GM12865 (cell line): ENCODE measurements at places on chromosomes 3 and 15.
A peak's percentile ranks its signal among the peaks of the same experiment; 100 is the strongest.

- no peak for DNase-seq
Observed at GRCh38 chr3:115676336-115676735, 53.0 kb downstream of the GAP43 start.

- no peak for DNase-seq
Observed at GRCh38 chr3:191414286-191414685, 46.7 kb upstream of the PYDC2 start.

DNA sequence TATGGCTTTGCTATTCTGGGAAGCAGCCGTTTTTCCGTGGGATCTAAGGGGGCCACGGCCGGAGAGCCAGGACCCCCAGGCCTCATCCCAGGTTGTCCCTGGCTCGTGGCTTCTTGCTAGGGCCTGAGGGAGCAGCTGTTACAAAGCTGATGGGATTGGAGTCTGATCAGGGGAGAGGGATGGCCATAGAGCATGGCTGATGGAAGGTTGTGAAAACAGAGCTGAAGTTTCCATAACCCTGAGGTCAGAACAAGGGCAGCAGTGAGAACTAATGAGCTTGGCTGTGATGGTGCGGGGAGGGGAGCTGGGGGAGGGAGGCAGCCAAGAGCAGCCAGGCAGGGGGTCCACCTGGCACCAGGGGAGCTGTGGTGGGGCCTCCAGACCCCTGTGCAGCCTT is 63.0 kb downstream of the LINGO1 start:
- DNase-seq: no peak

DNA sequence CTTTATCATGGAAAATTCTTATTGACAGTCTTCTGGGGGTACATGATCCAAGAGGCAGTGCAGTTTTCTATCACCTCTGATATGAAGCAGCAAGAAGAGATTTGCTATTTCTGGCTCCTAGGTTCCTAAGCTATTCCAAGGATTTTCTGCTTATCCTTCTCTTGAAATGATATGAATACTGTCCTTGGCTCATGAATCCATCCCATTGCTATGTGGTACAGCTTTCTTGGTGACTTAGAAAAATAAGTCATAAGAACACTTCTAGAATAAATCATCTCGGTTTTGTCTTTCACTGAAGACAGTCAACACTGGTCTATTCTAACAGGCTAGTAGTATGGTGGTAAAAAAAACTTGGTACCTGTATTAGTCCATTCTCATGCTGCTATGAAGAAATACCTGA is 333.6 kb upstream of the RASGRP1 start:
- no peak for DNase-seq

- DNase-seq: no peak
Observed at GRCh38 chr15:39115379-39116057, 465.4 kb upstream of the THBS1 start.

DNA sequence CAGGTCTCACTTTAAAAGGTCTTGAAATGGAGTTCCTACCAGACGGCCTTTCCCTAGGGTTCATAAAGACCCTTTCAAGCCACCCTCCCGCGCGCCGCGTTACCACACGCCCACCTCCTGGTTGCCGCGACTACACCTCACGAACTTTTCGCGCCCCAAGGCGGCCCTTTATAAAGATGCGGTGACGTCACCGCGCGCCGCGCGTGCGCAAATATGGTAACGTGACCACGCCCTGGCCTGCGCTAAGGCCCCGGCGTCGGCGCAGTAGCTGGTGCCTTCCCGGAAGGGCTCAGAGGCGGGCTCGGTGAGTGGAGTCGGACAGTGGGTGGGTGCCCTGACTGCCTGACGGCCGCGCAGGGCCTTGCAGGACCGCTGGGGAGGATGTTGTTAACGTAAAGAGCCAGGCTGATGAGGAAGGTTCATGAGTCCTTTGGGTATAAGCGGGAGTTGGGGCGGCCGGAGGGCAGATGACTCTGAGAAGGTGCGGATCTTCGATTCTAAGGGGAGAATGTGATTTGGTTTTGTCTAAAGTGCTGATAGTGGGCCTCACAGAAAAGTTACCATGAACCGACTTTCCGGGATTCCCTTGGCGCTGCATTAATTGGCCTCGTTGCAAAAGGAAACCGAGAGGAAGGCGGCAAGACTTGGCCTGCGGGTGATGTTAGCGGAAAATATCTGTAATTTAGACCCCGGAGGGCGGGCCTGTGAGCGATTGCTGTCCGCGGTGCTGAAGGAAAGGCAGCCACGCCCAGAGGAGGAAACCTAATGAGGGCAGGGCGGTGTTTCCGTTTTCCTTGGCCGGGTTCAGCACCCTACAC is 54.4 kb downstream of the FEZF2 start:
- peak; percentile 89 for DNase-seq

- no peak for DNase-seq
Observed at GRCh38 chr3:194399874-194400411, 877 bp upstream of the GP5 start.

DNA sequence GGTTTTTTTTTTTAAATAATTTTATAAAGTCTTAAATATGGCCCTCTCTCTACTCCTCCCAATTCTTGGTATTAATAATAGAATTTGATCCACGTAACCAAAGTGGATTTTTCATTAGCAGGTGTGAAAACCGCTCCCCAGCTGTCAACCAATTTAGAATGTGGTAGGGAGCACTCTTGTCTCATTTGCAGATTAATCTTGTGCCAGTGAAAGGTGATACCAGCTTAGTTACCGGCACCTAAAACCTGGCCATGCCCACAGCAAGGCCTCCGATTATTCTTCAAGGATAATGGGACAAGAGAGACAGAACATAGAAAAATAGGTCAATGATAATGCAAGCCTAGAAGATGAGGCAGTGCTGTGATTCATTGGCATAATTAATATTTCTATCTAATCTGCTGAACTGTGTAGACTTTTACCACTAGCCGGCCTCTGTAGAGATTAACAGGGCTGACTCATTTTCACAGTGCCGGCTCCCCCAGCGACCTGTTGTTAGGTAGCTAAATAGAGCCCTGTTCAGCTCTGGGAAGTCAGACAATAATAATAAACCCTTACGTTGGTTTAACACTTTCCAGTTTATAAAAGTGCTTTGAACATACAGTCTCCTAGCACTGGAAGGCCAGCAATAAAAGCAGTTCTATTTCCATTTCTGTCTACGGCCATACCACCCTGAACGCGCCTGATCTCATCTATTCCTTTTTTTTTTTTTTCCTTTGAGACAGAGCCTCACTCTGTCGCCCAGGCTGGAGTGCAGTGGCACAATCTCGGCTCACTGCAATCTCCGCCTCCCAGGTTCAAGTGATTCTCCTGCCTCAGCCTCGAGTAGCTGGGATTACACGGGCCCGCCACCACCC is 102.9 kb downstream of the SHQ1 start:
- no peak for DNase-seq

GRCh38 chr15:68651916-68652525 is 73.2 kb downstream of the CORO2B start:
- DNase-seq: no peak

- DNase-seq: no peak
Observed at GRCh38 chr3:109118584-109118983, 650 bp upstream of the MORC1 start.

DNA sequence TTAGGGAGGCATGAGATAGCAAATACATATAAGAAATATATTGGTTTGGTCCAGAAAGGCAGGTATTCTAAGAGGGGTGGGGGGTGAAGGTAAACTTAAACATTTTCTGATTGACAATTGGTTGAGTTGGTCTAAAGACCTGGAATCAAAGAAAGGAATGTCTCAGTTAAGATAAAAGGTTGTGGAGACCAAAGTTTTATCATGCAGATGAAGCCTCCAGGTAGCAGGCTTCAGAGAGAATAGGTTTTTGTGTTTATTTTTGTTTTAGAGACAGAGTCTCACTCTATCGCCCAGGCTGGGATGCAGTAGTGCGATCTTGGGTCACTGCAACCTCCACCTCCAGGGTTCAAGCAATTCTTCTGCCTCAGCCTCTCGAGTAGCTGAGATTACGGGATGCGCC is 80.5 kb downstream of the NPAP1 start:
- no peak for DNase-seq

DNA sequence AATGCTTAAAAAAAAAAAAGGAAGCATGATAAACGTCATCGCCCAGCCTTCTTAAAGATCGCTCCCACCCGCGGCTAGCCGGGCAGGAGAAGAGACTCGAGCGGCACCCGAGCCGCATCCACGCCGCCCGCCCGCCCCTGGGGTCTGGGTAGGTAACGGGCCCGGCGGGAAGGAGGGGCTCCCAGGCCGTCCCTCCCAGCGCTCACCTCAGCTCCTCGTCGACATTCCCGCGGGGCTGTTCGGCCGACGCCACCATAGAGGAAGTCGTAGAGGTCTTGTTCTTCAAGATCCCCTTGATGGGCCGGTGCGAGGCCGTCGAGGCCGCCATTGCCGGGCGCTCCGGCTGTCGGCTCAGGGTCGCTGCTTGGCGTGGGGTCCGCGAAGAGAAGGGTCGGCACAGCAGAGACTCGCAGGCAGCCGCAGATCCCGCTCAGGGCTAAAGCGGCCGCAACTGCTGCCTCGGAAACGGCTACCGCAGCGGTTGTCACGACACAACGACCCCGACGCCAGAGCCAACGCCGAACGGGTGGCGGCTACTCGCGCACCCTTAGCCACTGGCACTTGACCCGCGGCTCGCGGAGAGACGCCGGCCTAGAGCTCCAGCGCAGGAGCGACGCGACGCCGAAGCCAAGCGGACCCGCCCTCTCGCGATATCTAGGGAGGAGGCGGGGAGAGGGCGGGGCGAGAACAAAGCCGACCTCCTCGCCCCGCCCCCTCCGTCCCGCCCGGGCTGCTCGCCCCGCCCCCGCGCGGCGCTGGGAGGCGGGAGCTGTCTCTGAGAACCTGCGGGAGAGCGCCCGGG is at the start of gene PPP1R2:
TSS of gene PPP1R2 (minus strand) at position 628 of the 802 bp plus-strand sequence. CDS start at position 328, 300 bp downstream.
- peak; percentile 96 for DNase-seq

DNA sequence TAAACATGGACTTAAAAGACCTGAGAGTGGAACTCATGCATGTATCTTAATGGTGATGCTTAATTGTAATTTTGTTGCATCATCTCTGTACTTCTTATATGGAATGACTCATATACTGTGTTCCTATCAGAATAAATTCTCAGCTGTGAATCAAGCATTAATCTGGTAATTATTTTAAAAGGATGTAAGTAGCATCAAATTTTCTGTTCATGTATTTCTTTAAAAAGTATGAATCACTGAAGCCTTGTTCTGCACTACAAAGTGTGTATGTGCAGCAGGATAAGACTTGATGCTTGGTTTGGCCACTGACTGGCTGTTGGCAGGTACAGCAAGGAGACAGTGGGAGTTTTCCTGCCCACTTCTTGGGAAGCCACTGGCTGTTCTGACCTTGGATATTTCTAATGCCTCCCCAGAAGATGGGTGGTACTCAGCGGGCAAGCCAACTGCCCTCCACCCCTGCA is 123.9 kb downstream of the ANO10 start:
- no peak for DNase-seq

GRCh38 chr3:172582712-172583111 is 59.5 kb upstream of the TNFSF10 start:
- no peak for DNase-seq

DNA sequence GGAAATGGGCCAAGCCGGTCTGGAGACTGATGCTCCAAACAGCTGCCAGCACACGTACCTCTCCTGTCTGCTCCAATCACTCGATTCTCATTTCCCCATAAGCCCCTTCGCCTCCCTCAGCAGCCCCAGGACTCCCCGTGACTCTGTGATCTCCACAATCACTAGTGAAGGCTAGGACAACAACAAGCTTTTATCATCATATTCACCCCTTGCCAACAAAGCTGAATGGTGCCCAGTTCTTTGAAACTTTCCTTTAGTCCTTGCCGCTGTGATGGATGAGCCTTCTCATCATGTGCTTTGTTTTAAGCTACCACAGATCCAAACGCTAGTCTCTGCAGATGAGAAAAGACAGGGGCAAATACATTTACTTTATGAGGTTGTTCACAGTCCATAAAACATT is 242.0 kb downstream of the SV2B start:
- no peak for DNase-seq

- peak; percentile 57 for DNase-seq
Observed at GRCh38 chr3:129616713-129617112, 10.2 kb upstream of the PLXND1 start.

- peak; percentile 31 for DNase-seq
Observed at GRCh38 chr3:29637068-29637467, 356.2 kb downstream of the RBMS3 start.

GRCh38 chr3:125309476-125309875 is 65.6 kb downstream of the ZNF148 start:
- DNase-seq: no peak

GRCh38 chr3:157918402-157918801 is 187.8 kb downstream of the SHOX2 start:
- no peak for DNase-seq

DNA sequence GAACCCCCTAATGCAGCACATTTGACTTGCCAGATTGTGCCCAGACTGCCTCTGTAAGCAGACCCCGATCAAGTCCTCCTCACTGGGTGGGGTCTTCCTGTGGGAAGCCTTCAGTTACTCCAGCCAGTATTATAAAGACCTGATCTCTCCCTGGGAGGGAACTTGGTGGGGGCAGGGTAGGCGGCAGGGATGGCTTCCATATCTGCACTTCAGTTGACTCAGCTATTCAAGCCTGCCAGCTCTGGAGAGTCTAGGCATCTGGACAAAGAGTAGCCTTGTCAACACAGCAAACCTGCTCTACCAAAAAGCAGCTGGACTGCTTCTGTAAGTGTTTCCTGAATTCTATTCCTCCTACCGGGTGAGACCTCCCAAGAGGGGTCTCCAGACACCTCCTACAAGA is 21.0 kb upstream of the SLC25A38 start:
- no peak for DNase-seq

DNA sequence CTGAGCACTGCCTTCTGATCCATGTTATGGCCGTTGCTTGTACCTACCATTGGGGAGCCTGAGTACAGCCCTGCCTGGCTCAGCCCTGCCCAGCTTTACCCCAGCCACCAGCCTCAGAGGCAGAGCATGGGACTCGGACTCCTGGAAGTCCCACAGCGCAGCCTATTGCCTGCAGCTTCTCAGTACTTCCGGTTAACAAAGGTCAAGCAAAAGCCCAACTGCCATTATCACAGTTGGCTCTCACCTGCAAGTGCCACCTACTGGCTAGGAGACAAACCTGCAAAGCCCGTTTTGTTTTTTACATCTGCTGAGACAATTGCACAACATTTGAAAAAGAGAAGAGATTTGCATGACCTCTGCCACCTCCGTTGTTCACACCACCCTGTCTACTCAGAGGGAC is 1081.7 kb downstream of the NAALADL2 start:
- peak; percentile 46 for DNase-seq

- no peak for DNase-seq
Observed at GRCh38 chr3:133442518-133442917, 42.7 kb downstream of the BFSP2 start.

- DNase-seq: no peak
Observed at GRCh38 chr15:72464251-72464650, 9.9 kb upstream of the ARIH1 start.

GRCh38 chr15:77613814-77614213 is 18.9 kb downstream of the LINGO1 start:
- DNase-seq: no peak

- DNase-seq: no peak
Observed at GRCh38 chr3:69871868-69872267, 127.7 kb upstream of the SAMMSON start.

- no peak for DNase-seq
Observed at GRCh38 chr15:90582553-90582952, 52.8 kb downstream of the CRTC3 start.

- peak; percentile 36 for DNase-seq
Observed at GRCh38 chr3:177361081-177361938, 164.0 kb upstream of the TBL1XR1 start.

- DNase-seq: peak; percentile 60
Observed at GRCh38 chr15:75446151-75446550, 5.3 kb downstream of the SIN3A start.
